ENCODE measurements at places on chromosomes 12 and 14. TPM values are rescaled to one million over a fixed set of nuclear protein-coding genes. Genes with fewer than 3 reads are reported as not detected.

DNA sequence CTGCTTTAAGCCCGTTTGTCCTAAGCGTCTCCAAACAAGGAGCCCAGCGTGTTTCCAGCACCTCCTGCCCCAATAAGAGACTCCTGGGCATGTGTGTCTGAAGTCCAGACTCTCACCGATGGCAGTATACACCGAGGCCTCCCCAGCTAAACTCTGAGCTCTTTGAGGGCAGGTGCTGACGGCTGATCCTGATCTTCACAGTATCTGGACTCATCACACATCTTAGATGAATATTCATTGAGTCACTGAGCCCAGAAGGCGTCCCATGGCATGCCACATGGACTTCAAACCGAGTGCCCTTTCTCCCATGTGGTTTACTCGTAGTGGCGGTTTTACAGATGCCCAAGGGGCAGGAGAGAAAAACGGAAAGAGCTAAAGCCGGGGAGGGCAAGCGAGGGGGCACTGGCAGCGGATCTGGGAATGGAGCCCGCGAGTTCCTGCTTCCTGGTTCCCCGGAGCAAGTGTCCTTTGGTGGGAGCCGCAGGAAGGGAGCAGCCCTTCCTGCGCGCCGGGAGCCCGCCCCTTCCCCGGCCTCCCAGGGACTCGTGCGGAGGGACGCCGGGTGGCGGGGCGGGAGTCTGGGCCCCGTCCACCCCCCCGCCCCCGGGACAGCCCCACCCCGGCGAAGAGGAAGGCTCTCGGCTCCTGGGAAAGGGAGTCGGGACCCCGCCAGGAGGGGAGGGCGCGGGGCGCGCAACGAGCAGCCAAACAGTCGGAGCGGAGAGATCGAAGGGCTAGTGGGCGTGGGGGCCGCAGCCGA, 585 bp upstream of the TEAD4 start:
- no peak for DNase-seq
- peaks cover 7% of the 10 kb centered on the region for H3K4me1 ChIP-seq
- no peaks in the 10 kb centered on the region for H3K36me3 ChIP-seq
- H3K27ac ChIP-seq: no peak overlapping the region
- H3K27me3 ChIP-seq: peaks cover 4% of the 10 kb centered on the region
- H3K4me3 ChIP-seq: no peak overlapping the region

SERPINA9 gene
- not detected for total RNA-seq

TAS2R9 gene
- not detected for total RNA-seq

VRTN gene
- not detected for total RNA-seq

Data from natural killer cell (primary cell).